H9 (cell line): ENCODE measurements at places on chromosomes 16 and 17.

DNA sequence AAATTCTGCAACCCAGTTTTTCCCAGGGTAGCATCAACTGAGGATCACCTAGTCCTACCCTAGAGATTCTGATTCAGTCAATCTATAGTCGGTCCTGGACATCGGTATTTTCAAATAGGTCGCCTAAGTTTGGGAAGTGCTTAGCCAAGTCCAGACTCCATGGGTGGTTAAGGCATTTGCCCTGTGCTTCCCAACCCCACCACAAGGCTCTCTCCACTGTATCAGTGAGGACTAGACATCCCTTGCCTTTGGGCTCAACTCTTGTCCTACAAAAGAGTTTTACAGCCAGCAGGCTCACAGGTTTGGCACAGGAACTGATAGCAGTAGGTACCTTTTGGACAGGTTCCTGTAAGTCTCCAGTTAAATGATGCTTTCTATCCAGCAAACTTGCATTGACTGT lies 13.8 kb downstream of the HYDIN start:
- DNase-seq: peak; percentile 36

DNA sequence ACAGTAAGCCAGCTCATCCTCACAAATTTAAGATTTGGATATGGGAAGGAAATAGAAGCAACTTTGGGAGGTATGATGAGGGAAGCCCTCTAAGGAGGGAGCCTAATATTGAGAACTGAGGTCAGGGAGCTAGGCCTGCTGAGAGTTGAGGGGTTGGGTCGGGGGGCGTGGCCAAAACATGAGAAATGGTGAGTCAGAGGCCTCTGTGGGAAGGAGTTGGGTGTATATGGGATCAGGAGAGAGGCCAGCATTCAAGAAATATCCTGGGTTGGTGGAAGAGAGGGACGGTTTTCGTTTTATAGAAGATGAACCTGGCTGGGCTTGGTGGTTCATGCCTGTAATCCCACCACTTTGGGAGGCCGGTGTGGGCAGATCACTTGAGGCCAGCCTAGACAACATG lies 48.4 kb downstream of the CLEC16A start:
- peak; percentile 50 for DNase-seq

GRCh38 chr17:80030730-80031410 lies 4.8 kb downstream of the TBC1D16 start:
- no peak for DNase-seq

DNA sequence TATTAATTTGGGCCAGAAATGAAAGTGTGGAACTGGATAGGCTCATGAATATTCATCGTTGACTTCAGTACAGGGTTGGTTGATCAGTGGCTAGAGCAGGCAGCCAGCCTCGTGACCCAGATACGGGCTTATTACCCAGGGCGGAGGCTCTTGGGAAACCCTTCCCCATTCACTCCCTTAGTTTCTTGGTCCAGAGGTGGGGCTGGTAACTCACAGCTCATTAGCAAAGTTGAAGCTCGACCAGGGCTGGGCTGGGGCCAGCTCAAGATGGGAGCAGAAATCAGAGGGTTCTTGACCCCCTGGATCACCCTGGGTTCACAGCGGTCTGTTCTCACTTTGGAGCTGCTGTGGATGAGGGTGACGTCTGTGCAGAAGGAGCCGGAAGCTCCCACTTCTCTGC lies 44.6 kb upstream of the GSE1 start:
- no peak for DNase-seq

- DNase-seq: no peak
These were observed 10.2 kb upstream of the ZNF469 start for GRCh38 chr16:88372522-88372921.

DNA sequence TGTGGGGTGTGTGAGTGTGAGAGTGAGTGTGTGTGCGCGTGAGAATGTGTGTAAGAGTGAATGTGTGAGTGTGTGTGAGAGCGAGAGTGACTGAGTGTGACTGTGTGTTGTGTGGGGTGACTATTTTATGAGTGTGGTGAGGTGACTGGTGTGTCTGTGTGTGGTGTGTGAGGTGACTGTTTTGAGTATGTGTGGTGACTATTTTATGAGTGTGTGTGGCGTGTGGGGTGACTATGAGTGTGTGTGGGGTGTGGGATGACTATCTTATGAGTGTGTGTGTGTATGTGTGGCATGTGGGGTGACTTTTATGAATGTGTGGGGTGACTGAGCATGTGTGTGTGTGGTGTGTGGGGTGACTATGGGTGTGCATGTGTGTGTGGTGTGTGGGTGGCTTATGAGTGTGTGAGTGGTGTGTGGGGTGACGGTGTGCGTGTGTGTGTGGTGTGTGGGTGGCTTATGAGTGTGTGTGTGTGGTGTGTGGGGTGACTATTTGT lies 152.9 kb upstream of the PLCG2 start:
- no peak for DNase-seq

DNA sequence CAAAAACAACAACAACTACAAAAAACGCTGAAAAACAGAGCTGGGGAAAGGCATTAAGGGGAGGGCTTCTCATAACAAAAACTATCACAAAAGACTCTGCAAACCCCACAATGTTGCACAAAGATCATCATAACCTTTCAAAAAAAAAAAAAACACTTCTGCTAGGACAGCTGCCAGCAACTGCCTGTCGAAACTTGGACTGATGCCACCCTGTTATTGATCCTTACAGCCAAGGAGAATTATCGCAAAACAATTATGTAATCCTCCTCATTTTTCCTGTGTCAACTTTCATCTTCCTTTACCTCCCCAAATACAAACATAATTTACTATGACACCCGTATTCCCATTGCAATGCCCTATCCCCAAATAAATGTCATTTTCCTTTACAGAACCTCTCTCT lies 9.3 kb downstream of the CCDC40 start:
- no peak for DNase-seq

- no peak for DNase-seq
These were observed 25.4 kb downstream of the UBE2G1 start for GRCh38 chr17:4340914-4341615.

DNA sequence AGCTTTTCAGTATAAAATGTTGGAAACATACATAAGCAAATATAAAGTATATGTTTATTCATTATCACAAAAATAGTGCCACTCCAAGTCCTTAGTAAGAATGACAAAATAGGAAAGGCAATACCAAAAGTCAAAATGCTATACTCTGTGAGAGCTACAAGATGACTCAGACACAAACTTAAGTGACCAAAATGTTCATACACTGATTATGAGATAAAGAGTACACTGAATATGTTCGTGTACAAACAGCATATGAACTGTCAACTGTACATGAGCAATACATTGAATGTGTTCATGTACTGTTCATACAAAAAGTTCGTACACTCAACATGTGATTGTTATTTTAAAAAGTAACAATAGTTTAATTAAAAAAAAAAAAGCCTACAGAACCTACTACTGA lies 103.3 kb downstream of the CA4 start:
- DNase-seq: no peak

DNA sequence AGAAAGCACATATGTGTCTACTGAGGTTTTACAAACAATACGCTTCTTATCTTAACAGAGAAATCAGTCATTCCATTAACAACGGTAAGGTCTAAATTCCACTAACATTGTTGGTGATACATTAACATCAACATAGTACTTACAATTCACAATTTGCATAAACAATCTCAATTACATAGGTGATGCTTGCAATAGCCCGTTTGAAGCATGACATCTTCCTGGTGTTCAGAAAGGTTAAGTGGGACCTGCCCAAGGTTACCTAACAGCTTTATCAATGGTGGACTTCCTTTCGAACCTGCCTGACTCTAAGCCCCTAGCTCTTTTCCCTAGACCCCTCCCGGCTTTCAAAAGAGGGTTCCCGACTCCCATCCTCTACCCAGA lies 699 bp downstream of the FAM222B start:
- DNase-seq: no peak

DNA sequence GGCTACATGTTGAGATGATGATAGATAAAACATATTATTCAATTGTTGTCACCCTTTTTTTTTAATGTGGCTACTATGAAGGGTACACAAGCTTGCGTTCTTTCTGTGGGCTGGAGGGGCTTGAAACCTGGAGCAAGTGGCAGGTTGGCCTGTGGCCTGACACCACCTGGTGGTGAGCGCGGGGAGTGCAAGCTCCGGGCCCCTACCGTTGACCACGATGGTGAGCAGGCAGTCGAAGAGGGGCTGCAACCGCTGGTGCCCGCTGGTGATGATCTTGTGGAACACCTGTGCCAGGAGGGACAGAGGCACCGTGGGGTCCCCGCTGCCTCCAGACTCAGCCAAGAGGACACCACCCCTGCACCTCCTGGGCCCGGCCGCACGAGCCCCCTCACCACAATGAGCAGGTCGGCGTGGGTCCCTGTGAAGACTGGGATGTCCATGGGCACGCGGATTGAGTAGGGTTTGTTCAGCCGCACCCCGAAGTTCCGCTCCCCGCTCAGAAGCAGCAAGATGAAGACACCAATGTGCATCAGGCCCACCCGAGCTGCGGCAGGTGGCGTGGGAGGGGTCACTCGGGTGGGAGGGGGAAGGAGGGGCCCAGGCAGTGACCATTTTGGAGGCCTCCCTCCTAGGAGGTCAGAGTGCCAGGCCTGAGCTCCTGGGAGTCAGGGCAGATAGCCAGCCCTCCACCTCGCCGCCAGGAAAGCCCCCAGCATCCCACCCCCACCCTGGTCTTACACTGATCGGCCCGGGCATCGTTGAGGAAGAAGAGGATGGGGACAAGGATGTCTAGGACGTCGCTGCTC lies 14.4 kb downstream of the HID1 start:
- peak; percentile 93 for DNase-seq

- no peak for DNase-seq
These were observed 5.5 kb upstream of the MNT start for GRCh38 chr17:2406271-2406902.
